ENCODE measurements at places on chromosomes 13 and 19.

DNA sequence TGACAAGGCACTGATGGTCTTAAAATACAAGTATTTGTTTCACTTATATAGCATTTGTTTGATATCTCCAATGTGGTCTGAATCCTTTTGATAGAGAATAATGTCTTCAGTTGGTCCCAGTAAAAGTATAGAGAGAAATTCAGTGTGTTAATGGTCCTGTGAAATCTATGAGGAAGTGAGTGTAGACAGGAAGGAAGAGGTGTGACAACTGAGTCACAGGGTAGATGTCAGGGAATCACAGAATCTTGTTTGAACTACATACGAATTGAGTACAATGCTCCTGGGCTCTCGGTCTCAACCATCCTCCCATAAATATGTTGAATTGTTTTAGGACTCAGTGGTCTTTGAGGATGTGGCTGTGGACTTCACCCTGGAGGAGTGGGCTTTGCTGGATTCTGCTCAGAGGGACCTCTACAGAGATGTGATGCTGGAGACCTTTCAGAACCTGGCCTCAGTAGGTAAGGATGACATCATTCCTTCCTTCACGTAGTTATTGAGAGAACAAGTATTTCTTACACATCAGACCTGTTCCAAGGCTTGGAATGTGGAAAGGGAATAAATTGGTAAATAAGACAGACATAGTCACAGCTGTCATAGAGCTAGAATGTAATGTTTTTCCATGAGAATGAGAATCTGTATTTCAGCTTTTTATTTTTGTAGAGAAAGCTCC, 9.1 kb downstream of the ZNF555 start:
- DNase-seq, result no peak

DNA sequence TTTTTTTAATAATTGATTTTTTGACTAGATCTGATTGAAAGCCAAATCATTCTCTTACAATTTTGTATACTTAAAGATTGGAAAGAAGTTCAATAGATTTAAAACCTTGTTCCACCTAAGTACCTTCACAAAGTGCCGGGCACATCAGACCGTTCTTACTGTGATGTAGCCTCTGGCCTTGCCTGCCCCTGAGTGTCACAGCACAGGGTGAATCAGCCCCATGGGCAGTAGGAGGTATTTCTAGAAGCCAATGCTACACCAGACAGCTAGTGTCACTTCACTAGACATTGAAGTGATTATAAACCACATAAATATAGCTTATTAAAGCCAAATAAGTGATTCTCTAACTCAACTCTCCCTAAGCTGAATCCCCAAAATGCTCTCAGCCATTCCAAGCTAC, 131.3 kb downstream of the LACC1 start:
- no peak for DNase-seq

GRCh38 chr19:35126624-35126959, 8.3 kb downstream of the LGI4 start:
- no peak for DNase-seq

GRCh38 chr19:13841962-13842290, 35.0 kb upstream of the NANOS3 start:
- DNase-seq, result no peak

DNA sequence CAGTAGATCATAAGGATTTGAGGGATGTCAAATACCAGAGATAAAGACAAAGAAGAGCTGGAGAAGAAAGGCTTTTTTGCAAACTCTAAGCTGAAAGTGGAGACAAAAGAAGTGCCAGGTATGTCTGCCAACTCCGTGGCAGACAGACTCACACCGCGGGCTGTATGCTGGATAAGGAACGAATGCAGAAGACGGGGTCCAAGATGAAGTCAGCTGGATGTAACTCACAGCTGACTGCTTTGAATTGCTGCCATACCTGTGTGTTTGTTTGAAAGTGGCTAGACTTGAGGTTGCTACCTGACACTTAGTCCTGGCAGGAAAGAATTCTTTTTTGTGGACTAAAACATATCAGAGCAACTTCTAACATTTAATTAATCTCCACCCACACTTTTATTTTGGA, 398.8 kb downstream of the DLEU7 start:
- DNase-seq, result no peak

- DNase-seq, result no peak
These were observed 23.8 kb downstream of the FAM124A start for GRCh38 chr13:51246025-51246417.

DNA sequence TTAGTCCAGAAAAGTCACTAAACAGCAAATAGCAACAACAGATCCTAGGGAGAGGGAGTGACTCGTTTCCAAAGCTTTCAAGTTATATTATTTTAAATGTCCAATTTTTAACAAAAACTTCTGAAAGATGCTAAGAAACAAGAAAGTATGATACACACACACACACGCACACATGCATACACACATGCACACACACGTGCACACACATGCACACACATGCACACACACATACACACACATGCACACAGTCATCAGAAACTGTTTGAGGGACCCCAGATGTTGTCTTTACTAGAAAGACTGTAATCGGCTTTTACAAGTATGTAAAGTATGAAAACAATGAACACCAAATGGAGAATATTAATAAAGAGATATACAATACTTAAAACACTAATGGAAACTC, 825.4 kb downstream of the UQCRFS1 start:
- no peak for DNase-seq

- DNase-seq, result no peak
These were observed 1464.3 kb downstream of the UQCRFS1 start for GRCh38 chr19:27748551-27749152.

DNA sequence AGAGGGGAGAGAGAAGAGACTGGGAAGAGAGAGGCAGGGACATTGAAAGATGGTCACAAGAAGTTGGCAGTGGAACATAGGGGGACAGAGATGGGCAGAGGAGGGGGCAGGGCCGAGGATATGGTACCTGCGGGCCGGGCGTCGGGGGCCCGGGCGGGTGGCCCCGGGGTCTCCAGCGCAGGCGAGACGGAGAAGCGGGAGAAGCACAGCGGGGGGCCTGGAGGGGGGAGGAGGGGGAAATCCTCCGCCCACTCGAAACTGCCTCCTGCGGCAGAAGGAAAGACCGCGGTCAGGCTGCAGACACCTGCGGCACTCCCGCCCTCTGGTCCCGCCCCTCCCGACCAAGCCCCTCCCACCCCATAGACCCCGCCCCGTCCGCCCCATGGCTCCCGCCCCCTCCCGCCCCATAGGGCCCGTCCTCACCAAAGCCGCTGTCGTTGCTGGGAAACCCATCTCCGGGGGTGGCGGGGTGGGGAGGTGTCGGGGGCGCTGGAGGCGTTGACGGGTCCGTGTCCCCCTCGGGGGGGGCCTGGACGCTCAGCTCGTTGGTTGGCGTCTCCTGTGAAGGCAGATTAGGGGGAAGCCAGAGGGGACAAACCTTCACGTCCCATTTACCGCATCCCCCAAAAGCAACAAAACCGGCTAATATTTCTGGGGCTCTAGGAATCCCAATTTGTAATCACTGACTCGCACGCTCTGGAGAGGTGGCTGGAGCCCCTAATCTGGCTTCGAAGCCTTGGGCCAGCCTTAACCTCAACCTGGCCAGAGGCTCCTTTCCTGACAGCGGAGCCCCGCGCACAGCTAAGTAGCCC, 20.4 kb downstream of the LMTK3 start:
- DNase-seq, result peak; percentile 11

DNA sequence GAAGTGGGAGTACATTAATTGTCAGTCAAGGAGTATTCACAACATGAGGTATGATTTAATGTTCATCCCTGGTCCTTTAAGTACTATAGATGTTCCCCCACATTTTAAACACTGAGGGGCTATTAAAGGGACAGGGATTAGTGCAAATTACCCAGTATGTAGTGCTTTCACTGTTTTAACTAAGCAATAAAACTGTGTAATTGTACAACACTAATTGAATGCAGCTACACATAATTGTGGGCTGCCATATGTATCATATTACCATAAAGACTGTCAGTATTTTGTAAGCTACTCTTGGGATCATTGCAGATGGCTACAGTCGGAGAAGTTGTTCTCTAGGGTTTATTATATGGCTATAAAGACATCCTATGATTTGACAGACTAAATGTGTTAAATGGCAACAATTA, 316.6 kb downstream of the DCLK1 start:
- DNase-seq, result no peak

- peak; percentile 49 for DNase-seq
These were observed 491 bp downstream of the ZNF525 start for GRCh38 chr19:53365899-53366493.

- no peak for DNase-seq
These were observed 19.6 kb downstream of the TMEM150B start for GRCh38 chr19:55305491-55305890.

- no peak for DNase-seq
These were observed 146.7 kb downstream of the ATP8A2 start for GRCh38 chr13:25518441-25518840.

GRCh38 chr13:33953781-33954180, 135.8 kb downstream of the RFC3 start:
- no peak for DNase-seq

DNA sequence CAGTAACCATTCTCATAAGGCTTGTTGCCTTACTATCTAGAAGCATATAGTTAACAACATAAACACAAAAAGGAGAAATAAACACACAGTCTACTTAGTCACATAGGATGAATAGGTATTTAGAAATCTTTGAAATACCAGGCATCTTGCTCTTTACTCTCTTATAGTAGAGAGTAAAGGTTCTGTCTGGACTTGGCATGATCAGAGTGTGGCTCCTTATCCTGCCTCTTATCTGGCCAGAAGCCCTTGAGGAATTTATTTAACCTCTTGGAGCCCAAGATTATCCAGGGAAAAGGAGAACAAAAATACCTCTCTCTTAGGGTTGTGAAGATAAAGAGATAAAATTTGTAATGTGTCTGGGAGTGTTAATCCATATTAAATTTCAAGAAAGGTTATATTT, 100.2 kb upstream of the MBNL2 start:
- DNase-seq, result no peak

- DNase-seq, result no peak
These were observed 59.0 kb downstream of the PTPRS start for GRCh38 chr19:5281588-5281987.

DNA sequence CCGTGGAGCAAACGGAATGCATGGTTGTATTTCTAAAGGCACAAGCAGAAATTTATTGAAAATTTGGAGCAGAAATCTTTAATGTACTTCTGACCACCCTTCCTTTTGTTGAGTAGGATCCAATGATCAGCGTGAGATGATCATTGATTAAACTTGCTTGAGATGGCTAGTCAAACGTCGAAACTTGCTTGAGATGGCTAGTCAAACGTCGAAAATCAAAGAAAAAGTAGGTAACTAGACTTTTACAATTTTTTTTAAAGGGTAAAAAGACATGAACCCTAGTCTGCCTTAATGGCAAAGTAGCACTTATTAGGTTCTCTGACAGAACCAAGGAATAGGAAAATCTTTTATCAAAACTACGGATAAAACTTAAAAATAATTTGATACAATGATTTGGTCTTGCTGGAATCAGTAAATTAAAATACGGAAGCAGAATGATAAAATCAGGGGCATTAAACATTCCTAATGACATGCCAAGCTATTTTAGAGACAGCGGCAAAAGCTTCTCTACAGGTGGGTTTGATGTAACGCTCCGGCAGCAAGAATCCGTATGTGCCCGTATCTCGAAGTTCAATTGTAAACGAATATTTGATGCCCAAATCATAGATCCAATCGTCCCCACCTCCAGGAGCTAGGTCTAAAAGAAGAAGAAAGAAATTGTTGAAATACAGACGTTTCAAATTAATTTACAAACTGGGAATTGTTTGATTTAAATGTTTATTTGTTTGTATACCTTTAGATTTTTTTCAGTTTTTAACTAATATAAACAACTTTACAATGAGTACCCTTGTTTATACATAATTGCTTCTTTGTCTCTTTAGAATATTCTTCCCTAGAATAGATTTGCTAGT, 841 bp upstream of the ZC3H13 start:
- DNase-seq, result peak; percentile 3

DNA sequence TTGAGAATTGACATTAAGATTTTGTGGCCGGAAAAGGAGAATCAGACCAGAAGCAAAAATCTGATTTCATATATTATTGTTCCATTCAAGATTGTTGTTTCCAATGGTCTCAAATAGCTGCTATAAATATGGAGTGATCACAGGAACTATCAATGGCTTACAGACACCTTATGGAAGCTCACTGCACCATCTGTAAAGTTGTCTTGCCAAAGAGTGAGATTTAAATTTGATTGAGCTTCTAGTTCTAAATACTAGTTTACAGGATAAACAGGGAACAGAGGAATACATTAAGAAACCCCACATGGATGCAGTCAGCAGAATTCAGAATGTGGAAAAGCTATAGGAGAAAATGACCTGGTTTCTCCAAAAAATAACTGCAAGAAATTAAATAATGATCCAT, 47.0 kb upstream of the CALM3 start:
- DNase-seq, result no peak

DNA sequence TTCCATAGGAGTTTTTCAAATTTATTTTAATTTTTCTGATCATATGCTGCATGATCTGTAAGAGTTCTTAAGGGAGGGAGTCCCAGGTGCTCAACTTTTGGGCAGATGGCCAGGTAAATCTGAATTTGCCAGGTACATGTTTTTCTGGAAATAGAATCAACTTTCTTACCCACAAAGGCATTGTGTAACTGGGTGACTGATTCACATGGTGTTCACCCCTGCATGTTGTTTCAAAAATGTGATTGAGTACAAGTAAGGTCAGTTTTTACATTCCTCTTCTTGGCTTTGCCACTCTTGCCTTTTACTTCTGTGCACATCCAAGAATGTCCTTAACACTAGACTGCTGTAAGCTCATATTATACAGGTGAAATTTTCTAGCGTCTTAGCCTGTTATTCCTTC, 30.4 kb downstream of the RB1 start:
- no peak for DNase-seq

- DNase-seq, result no peak
These were observed 28.9 kb downstream of the SMIM24 start for GRCh38 chr19:3451451-3451866.

DNA sequence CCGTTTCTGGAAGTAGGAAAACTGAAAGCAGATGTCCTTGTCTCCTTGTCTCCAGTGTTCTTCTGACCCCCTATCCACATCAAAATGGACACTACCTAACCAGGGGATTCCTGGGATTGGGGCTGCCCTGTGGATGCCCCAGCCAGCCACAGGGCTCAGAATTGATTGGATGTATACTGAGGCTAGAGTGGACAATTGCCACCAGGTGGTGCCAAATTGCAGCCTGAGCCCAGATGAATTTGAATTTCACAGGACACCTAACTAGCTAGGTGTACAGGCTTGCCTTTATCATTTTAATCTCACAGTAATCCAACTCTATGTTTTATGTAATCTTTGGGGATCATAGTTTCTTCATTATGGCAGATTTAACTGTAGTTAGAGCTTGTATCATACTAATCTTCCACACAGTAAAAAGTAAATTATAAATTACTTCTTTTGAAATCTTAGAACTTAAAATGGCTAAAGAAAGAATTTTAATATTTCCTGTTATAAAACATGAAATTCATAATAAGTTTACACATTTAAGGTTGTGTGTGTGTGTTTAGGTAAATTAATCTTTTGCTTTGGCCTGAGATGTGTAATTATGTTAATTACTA, 58.0 kb downstream of the PIBF1 start:
- no peak for DNase-seq

GRCh38 chr19:33174186-33174585, 19.9 kb upstream of the LRP3 start:
- no peak for DNase-seq
